Caudate nucleus (tissue), 63 donors: ENCODE measurements at places on chromosomes 1 and 21.

DNA sequence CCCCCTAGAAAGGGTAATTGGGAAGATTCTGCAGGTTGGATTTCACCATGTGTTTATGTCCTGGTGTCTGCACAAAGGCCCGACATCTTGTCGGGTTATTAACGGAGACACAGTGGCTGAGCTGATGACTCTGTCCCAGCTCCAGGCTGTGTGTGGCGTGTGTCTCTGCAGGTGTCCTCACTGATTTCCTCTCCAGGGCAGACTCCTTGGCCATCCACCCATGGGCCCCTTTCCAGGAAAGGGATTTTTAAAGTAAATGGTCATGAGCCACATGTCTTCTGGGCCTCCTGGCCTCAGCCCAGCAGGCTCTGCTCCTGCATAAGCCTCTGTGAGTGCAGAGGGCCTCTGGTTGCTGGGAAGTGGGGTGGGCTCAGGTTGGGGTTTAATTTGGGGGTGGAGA is 418.7 kb upstream of the VAMP3 start:
- DNase-seq = no peak

- no peak for DNase-seq
These were observed 17.2 kb downstream of the OMA1 start for GRCh38 chr1:58529284-58529683.

- DNase-seq = no peak
These were observed 89.8 kb downstream of the ADSS2 start for GRCh38 chr1:244361764-244362473.

- no peak for DNase-seq
These were observed 6.2 kb downstream of the TFF2 start for GRCh38 chr21:42344631-42345030.

DNA sequence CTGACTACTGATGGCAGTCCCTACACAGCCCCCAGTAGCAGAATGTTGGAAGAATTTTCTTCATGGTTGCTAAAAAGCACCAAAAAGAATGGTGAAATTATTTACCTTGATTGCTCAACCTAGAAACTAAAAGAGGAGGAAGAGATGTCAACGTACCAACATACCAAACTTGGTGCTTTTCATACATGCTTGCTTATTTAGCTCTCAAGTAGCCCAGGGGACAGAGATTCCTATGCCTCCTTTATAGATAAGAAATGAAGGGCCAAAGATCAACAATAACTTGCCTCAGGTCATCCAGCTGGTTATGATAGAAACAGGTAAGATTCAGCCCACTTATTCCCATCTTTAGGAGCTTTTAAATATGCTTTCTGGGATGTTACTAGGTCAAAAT is 170.6 kb downstream of the PIGK start:
- DNase-seq = no peak

DNA sequence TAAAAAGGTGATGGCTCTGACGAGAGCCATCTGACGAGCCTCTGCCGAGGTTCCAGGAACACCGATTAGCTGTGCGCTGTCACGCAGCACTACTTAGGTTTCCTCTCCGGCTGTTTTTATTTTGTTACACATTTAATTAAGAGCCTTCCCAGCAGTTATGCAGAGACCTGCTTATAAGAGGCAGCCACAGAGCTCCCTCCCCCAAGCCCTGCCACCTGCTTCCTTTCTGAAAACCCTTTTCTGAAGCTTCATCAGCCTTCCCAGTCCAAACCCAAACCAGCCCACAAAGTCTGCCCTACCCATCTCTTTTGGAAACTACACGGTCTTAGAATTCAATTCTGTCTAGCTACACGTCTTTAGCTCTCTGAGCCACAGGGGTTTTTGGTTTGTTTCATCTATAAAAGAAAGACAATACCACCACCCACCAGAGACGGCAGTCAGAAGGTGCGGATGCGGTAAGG is 49.1 kb downstream of the ERI3 start:
- no peak for DNase-seq

DNA sequence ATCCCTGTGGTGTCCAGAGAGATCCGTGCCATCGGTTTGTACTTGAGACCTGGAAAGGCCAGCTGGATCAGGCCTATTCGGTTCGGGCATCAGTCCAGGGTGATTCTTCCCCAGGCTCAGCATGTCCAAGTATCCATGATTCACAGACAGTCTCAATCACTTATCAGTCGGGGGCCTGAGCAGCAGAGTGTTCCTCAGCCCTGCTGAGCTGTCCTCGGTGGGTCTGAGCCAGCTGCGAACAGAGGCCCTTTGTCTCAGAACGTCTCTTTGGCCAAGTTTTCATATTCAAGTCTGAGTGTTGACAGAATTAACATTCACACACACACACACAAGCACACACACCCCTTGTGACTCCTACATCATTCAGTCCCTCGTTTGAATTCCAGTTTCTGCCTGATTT is 33.4 kb upstream of the OSBPL9 start:
- peak; percentile 80 for DNase-seq

DNA sequence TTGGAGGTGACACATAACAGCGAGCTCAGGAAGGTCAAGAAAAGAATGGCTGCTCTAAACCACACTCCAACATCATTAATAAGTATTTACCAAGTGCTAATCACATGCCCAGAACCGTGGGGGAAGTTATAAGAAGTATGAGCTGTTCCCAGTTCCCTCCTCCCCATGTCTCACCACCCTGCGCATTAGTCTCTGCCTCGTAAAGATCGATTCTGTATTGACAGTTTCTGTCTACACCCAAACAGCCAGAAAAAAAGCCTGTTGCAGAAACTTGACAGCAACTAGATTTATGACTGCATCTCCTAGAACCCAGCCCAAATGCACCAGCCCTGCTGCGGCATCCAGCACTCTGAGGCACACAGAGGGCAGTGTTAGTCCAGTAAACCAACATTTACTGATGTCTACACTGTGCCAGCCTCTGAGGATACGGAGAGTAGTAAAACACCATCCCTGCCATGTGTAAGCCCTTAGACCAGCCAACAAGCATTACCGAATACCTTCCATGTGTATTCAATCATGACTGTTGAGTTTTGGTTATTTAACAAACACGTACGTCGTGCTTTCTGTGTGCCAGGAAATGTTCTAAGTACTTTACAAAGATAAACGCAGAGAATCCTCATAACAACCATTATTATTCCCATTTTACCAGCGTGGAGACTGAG is 63.6 kb upstream of the ZBTB40 start:
- no peak for DNase-seq

- DNase-seq = no peak
These were observed 13.3 kb upstream of the GNG12 start for GRCh38 chr1:67846538-67846937.
